ENCODE measurements at places on chromosomes 16 and 17.

DNA sequence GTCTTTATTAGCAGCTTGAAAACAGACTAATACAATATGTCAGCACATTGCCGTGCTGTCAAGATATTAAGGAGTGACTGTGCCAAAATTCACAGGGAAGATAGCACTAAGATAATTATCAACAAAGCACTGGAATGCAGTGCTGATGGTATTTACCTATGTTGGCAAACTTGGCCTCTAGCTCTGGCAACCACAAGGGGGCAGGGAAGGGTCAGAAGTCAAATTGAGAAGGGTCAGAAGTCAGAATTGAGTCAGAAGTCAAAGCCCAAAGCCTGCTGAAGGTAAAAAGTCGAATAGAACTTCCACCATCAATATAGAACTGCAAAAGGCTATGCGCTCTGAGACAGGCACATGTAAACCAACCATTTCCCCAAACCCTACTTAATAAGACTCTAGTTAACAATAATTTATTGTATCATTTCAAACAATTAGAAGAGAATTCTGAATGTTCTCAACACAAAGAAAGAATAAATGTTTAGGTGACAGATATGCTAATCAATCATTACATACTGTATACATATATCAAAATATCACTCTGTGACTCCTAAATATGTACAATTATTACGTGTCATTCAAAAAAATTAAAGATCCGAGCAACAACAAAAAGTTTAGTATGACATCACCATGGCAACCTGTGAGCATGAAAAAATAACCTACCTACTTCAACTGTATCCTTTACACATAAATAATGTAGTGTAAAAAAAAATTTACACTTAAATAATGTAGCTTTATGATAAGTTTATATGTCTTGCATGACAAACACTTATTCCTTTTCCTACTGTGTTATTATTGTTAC is 916.1 kb downstream of the KCNJ2 start:
- no peak for DNase-seq

GRCh38 chr16:2514333-2515179 is 804 bp downstream of the ATP6V0C start:
- DNase-seq: no peak

DNA sequence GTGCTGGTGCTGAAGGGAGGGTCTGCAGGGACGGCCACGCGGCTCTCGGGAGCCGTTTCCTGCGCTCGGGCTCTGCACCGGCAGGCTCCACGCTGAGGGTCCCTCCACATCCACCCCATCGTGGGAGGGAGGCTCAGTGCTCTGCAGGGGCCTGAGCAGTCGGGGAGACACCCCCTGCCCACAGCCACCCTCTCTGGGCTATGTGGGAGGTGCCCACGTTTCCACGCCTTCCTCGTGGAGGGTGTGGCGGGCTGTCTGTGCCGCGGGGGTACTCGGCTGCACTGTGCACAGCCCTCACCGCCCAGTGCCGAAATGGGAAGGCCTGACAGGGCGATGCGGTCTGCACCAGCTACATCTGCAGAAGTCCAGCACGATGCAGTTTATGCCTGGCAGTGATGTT is 25.5 kb upstream of the ZNF750 start:
- DNase-seq: peak; percentile 68

- no peak for DNase-seq
Measured at GRCh38 chr16:7980133-7980483, 610.2 kb downstream of the TMEM114 start.

DNA sequence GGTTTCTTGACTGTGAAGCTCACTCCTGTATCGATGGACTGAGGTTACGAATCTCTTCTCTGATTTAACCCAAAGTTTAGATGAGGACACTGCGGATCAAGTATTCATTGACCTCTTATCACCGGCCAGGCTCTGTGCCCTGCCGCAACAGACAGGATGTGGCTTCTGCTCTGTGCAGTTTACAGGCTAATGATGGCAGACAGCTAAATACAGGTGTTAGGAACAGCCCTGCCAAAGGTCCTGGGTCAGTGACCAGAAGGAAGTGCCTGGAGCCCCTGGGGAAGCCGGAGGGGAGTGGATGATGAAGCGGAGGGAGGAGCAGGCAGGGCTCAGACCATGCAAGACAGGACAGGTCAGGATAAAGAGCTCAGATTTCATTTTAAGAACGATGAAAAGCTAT is 44.4 kb downstream of the HAPSTR1 start:
- DNase-seq: no peak

DNA sequence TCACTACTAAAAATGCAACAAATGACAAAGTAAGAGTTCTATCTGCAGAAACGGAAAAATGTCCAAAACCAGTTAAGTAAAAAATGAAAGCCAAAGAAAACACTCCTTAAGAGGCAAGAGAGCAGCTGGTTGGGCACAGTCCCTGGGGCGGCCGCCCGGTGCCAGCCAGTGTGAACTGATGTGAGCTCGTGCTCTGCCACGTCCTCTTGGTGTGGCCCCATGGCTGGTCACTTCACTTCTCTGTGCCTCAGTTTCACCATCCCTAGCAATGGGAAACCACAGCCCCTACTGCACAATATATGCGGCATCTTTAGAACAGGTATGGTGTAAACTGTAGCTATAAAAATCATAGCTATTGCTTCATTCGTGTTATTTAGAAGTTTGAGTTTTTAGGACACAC is 21.2 kb downstream of the USP36 start:
- DNase-seq: no peak
